ENCODE measurements at places on chromosomes 2 and 18.

DNA sequence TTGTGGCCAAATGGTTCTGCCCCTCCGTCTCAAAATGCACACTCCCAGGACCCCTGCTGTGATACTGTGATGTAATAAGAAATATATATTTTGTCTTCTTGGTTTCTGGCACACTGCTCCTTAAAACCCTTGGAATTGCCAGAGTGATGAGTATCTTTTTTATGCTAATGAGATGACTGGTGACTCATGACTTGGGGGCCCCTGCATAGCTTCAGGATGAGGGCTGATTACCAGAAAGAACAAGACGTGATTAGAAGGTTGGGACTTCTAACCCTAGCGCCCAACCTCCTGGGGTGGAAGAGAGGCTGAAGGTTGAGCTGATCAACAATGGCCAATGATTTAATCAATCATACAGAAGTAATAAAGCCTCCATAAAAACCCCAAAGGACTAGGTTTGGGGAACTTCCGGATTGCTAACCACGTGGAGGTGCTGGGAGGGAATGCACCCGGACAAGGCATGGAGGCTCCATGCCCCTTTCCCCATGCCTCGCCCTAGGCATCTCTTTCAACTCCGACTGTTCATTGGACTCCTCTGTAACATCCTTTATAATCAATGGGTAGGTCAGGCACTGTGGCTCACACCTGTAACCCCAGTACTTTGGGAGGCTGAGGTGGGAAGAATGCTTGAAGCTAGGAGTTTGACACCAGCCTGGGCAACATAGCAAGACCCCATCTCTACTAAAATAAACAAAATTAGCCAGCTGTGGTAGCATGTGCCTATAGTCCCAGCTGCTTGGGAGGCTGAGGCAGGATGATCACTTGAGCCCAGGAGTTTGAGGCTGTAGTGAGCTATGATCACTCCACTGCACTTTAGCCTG is 89.1 kb downstream of the HS1BP3 start:
- DNase-seq, result peak; percentile 86

GRCh38 chr2:28818053-28818452 is 7.4 kb downstream of the SPDYA start:
- no peak for DNase-seq

GRCh38 chr2:174662459-174662858 is 64.9 kb upstream of the WIPF1 start:
- peak; percentile 89 for DNase-seq

DNA sequence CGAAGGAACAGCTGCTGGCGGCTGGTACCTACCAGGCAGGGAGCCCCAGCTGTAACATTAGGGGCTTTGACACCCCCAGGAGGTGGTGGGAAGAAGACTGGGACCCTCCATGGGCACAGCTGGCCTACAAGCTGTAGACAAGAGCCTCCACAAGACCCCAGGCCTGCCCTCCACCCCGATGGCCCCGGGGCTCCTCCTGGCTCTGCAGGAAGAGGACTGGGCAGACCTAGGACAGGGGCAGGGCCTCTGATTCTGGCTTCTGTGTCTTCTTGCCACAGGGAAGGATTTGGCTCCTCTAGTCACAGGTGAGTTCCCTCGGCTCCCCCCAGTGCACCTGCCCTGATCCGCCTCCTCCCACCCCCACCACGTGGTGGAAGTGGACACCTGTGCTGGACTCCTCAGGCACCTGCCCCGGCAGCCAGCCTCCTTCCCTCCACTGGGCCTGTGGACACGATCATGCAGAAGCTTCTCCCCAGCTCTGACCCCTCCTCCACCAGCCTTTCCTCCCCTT is 53.4 kb upstream of the ODC1 start:
- no peak for DNase-seq

DNA sequence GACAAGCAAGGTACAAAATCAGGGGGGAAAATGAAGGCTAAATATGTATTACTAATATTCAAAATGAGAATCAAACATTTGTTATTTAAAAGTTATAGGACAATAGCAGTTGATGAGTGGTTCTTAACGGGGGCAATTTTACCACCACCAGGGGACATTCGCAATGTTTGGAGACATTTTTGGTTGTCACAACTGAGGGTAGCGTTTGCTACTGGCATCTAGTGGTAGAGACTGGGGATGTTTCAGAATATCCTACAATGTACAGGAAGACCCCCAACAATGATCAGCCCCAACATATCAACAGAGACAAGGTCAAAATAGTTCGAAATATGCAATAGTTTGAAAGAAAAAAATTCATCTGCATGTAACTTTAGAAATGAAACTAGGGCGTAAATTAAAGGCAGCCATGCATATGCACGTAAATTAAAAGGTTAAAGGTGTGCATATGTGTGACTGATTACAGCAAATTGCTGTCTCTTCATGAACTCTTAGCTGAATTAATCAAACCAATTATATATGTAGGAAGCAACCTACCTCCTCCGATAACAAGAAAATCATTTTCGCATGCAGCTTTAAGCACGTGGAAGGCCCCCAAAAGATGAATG is 61.2 kb upstream of the CUL3 start:
- DNase-seq, result peak; percentile 10

GRCh38 chr2:97741686-97742085 is 28.3 kb downstream of the ZAP70 start:
- DNase-seq, result no peak

GRCh38 chr2:105104208-105104731 is 66.4 kb downstream of the MRPS9 start:
- DNase-seq, result peak; percentile 91

DNA sequence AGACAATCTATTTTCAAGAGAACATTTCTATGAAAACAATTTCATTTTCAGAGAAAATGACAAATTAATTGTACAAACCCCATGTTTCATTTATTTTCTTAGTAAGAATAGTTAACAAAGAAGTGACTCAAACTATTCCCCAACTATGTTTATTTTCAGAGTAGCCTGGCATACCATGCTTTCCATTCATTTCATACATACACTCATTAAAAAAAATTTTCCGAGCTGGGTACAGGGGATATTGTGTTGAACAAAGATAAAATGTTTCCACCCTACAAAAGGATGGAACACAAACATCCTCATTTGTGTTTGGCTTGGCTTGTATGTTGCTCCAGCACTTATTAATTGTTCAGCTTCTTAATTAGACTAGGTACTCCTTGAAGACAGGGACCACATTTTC is 331.4 kb downstream of the EXOC6B start:
- no peak for DNase-seq

DNA sequence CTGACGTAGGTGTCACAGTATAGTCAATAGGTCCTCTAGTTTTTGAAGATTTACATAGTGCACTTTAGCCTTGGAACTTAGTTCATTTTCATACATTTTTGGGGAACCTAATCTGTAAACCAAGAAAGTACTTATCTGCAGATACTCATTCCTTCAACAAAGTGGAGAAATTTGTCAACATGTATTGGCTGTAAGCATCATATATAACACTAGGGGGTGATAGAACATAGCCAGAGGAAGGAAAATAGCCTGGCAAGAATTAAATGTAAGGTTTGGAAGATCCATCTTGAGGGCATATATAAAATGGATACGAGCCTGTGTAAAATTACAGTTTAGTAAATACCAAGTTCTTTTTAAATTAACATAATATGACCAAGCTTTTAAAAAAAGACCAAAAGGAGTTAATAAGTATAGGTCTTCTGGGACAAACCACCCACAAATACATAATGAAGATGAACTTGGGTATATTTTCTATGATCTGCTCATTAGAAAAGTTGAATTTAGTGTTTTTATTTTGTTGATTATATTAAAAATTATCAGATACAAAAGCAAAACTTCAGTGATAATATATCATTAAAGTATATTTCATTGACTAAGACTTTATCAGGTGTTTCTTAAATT is 18.2 kb downstream of the RPL37A start:
- DNase-seq, result peak; percentile 52

- peak; percentile 67 for DNase-seq
Observed at GRCh38 chr2:150047620-150048222, 439.7 kb downstream of the RND3 start.

- no peak for DNase-seq
Observed at GRCh38 chr18:1392046-1392445, 487.4 kb downstream of the ADCYAP1 start.

DNA sequence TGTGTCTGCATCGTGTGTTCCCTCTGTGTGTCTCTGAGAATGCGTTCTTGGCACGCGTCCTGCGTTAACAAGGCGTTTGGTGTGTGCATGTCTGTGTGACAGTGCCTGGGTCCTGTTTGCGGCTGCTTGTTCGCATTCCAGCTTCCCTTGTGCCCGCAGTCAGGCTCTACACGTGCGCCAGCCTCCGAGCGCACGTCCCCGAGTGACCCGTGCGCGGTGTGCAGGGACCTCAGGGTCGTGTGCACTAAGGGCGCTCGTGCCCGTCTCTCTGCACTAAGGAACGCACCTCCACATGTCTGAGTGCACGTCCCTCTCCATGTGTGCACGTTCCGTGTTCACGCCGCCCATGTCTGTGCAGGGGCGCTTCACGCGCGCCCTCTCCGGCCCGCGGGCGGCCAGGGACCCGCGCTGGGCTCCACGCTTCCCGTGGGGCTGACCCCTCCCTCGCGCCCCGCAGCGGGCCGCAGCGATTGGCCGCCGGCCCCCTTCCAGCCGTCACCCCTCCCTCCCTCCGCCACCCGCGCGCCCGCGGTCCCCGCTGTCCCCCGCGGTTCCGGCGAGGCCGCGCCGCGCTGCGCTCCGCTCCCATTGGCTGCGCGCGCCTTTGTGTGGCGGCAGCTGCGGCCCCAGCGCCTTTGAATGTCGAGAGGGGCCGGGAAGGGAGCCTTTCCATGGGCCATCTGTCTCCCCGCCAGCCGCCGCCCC is 229.4 kb downstream of the HAUS1 start:
- DNase-seq, result peak; percentile 42

DNA sequence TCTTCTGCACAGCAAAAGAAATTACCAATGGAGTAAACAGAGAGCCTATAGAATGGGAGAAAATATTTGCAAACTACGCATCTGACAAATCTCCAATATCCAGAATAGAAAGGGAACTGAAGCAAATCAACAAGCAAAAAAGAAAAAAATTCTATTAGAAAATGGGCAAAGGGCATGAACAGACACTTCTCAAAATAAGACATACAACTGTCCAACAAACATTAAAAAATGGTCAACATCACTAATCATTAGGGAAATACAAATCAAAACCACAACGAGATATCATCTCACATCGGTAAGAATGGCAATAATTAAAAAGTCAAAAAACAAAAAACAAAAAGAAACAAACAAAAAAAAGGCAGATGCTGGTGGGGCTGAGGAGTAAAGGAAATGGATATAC is 356.4 kb downstream of the ADCYAP1 start:
- DNase-seq, result no peak

GRCh38 chr2:189267925-189268579 is 88.5 kb upstream of the COL5A2 start:
- peak; percentile 90 for DNase-seq

GRCh38 chr2:16686641-16687040 is 21.0 kb upstream of the CYRIA start:
- DNase-seq, result no peak

DNA sequence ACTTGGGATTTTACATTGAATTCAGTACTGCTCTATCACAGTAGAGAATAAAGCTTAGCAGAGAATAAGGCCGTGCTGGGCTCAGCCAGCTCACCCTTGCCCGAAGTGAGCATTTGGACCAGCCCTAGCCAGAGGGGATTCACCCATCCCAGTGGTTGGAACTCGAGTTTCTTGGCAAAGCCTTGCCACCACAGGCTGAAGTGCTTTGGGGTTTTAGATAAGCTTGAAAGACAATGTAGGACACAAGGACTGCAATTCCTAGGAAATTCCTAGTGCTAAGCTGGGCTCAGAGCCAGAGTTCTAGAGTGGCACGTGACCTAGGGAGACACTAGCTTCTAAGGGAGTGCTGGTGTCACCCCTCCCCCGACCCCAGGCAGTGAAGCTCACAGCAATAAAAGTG is 28.0 kb downstream of the SERPINB11 start:
- no peak for DNase-seq

GRCh38 chr2:152584301-152584700 is 133.0 kb downstream of the PRPF40A start:
- peak; percentile 50 for DNase-seq

DNA sequence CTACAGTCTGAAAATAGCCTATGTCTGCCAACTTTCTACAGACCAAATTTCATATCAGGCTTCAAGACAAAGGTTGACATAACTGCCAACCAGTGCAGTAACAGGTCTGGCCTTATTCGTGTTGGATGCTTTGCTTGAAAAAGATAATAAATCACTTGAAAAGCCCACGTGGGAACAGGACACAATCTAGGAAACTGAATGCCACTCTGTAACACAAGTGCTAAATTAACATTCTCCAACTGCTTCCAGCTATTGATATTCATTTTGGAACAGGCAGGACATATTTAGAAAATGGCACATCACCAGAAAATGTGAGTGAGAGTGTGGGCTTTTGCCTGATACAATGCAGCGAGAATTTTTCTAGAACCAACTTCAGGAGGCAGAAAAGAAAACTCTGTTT is 165.9 kb upstream of the CCDC150 start:
- no peak for DNase-seq

GRCh38 chr18:61893309-61893970 is 633 bp upstream of the RNF152 start:
- DNase-seq, result peak; percentile 54

GRCh38 chr18:33706391-33706790 is 128.4 kb downstream of the ASXL3 start:
- peak; percentile 5 for DNase-seq

GRCh38 chr2:198571393-198571792 is 767.0 kb downstream of the PLCL1 start:
- DNase-seq, result no peak

DNA sequence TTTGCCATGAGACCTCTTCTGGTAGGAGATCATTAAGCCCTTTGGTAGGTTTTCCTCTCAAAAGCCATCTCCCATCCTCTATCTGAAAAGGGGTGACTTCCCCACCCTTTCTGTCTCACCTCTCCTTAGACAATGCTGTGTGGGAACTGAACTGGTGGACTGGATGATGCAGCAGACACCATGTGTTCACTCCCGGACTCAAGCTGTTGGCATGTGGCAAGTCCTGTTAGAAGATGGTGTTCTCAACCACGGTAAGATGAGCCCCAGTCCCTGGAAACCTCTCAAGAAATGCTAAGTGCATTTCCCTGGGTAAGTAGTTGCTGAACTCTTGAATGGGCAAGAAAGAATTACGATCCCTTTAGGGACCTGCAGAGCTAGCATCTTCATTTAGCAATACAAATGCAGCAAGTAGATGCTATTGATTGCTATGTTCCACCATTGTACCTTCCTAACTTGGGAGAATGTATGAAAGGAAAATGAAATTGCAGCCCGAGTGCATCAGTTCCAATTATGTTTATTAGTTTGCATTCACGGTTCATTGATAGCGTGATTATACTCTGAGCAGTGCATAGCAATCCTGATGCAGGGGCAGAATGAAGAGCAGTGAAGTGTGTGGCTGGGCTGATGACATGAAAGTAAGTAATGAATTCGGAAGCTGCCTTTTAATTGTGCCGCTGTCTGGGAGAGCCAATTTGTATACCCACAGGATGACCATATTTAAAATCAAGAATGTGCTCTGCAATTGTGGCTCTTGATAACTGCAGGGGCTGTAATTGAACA is 110.0 kb upstream of the MAP3K20 start:
- no peak for DNase-seq

GRCh38 chr2:234606896-234607295 is 110.0 kb upstream of the ARL4C start:
- DNase-seq, result peak; percentile 57

- DNase-seq, result no peak
Observed at GRCh38 chr2:21694079-21694878, 570.5 kb downstream of the TDRD15 start.

- DNase-seq, result no peak
Observed at GRCh38 chr2:69465513-69466456, 28.6 kb upstream of the NFU1 start.

- no peak for DNase-seq
Observed at GRCh38 chr2:158239271-158239670, 137.6 kb downstream of the UPP2 start.
